MCF 10A (cell line): ENCODE measurements at places on chromosomes 4 and X. TPM values are rescaled to one million over a fixed set of nuclear protein-coding genes. Genes with fewer than 3 reads are reported as not detected.

The FAAH2 gene
- total RNA-seq = 1.7 and 3.1 TPM in 2 replicates

The MAP3K15 gene
- not detected in 2 replicates for total RNA-seq

The SLC6A14 gene
- 0.44 TPM in 1 of 2 replicates, not detected in the other for total RNA-seq

DNA sequence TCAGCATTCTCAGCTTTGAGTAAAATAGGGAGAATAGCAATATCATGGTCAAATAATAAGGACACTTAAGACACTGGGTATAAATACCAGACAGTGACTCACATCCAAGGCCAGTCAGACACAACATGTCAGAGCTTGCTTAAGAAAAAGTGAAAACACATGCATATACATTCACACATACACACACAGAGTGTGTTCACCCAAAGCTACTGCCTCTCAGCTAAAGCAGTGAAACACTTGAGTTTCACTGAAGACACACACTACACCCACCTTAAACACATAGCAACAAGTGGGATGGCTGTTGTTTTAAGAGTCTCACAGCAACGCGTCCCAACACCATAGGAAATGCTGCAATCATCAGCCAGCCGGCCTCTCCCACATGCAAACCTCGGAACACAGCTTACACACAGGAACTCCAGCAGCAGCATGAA lies 14.4 kb downstream of the SHROOM4 start:
- DNase-seq = peak; percentile 64

DNA sequence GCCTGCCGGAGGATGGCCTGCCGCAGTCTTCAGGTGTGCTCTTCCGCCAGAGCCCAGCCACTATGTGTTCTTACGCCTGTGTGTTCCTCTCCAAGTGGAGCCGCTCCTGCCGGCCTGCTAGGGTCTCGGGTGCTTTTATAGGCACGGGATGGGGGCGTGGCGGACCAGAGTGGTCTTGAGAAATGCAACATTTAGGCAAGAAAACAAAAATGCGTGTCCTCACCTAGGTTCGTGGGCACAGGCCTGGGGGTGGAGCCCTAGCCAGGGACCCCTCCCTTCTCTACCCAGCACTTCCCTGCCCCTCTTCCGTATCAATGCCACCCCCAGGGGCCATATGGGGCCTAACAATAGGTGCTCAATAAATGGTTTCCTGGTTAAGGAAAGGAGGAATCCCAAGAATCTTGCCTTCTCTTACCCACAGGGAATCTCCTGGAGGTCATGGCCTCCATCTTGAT lies 34.4 kb upstream of the LRBA start:
- DNase-seq = no peak

GRCh38 chr4:78661086-78661690 lies 109.6 kb downstream of the ANXA3 start:
- no peak for DNase-seq

- no peak for DNase-seq
These were observed 34.2 kb upstream of the ARX start for GRCh38 chrX:25049971-25050370.

GRCh38 chrX:1420371-1420770 lies 28.5 kb upstream of the SLC25A6 start:
- DNase-seq = no peak

DNA sequence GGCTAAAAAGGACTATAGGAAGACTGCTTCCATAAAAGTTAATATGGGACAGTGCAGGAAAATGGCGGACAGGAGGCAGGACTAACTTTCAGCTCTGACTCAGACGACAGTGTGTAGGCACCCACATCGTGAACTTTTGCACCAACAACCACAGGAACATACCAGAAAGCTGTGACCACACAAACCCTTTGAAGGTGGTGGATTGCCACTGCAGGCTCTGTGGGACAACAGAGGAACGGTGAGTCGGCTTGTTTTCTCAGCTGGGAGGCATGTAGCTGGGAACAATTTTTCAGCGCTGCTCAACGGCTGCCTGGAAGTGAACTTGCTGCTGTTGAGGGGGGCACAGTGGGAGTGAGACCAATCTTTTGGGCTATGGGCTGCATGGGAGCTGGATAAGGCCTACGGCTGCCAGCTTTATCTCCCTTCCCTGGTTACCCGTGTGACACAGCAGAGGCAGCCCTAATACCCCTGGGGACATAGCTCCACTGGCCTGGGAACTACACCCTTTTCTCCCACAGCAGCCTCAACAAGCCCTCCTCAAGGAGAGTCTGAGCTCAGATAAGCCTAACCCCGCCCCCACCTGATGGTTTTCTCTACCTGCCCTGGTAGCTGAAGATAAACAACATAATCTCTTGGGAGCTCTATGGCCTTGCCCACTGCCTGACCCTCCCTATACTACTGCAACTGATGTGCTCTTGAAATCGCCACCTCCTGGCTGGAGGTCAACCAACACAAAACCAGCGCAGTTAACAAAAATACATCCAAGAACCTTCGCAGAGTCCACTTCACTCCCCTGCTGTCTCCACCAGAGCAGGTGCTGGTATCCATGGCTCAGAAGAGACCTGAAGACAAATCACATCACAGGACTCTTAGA lies 1537.0 kb downstream of the C4orf33 start:
- no peak for DNase-seq

- peak; percentile 56 for DNase-seq
These were observed 52.7 kb upstream of the ZCCHC13 start for GRCh38 chrX:74251006-74251930.

GRCh38 chr4:74624351-74625151 lies 169.8 kb downstream of the BTC start:
- peak; percentile 81 for DNase-seq

GRCh38 chr4:153531976-153532626 lies 65.9 kb downstream of the TMEM131L start:
- DNase-seq = no peak

DNA sequence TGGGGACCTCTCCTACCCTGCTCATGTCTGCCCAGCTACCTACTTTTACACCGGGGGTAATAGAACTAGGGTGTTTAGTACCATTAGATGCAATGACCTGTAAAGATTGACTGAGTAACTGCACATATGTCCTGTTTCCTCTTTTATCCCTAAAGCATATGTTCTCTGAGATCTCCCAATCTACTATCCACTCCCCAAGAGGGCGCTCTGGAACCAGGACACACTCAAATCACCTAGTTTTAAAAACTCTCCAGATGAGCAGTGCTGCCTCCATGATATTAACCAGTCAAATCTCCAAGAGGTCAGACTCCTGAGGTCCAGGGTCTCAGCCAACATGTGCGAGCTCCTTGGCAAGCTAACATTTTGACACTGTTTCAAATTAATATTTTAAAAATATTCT lies 87.0 kb upstream of the TSPAN5 start:
- peak; percentile 59 for DNase-seq

DNA sequence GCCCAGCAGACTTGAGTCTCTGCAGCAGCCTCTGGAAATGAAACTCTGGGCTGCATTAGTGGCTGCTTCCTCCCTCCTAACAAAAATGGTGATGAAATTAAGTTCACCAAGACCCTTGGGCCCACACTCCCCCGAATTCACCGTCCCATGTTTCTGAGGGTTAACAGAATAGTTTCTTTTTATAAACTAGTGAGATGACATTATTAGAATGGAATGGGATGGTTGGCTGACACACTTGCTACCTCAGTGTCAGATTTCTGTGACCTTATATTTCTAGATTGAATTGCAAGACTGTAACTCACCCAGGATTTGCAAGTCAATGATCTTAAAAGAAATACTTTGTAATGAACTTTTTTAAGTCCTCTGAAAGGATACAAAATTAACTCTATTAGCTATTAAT lies 127.1 kb downstream of the SHROOM3 start:
- peak; percentile 30 for DNase-seq

- DNase-seq = no peak
These were observed 18.3 kb downstream of the DKC1 start for GRCh38 chrX:154780968-154781367.

- DNase-seq = no peak
These were observed 4.7 kb downstream of the THAP9 start for GRCh38 chr4:82905205-82905604.
